PC-9 (cell line): ENCODE measurements at places on chromosomes 5 and 9. TPM values are rescaled to one million over a fixed set of nuclear protein-coding genes. Genes with fewer than 3 reads are reported as not detected.

GRCh38 chr9:109588415-109588814 lies 90.3 kb upstream of the PTPN3 start:
- H3K4me3 ChIP-seq, result no peak overlapping the region

- peak within 1 kb of the TSS; percentile 65 for H3K4me3 ChIP-seq
- H3K27ac ChIP-seq, result peak within 1 kb of the TSS; percentile 99
- peak; percentile 37 for DNase-seq
- H3K36me3 ChIP-seq, result no peaks in the 10 kb centered on the region
- H3K4me1 ChIP-seq, result peaks cover 62% of the 10 kb centered on the region
Measured at GRCh38 chr9:110579034-110579861, at the start of gene SVEP1. Gene SVEP1, minus strand, starts transcription at chr9:110579741. Its CDS starts 198 bp downstream, at chr9:110579543.

DNA sequence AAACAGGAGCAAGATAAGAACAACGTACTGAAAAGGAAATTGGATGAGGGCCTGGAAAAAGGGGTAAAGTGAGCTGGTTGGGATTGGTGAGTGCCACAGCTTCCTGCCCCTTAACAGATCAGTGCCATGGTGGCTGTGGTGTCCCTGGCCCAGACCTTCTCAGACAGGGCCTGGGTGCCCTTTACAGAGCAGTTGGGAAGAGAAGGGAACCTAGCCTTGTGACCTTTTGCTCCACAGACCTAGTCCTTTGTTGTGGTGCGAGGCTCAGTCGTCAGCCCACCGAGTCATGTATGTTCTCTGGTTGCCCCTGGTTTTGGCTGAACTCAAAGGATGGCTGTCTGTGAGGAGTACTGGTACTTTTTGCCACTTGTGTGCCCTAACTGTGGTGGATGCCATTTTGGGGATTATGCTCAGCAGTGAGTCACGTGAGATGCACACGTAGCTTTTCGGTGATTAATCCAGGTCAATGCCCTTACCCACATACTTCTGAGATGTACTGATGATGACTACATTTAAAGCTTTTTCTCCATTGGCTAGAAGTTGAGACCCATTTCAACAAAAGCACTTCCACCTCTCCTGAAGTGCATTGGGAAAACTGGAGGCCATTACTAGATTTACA lies 48.4 kb downstream of the EXOSC2 start:
- peaks cover 7% of the 10 kb centered on the region for H3K4me1 ChIP-seq
- H3K27me3 ChIP-seq, result no peaks in the 10 kb centered on the region
- no peak overlapping the region for H3K4me3 ChIP-seq
- H3K27ac ChIP-seq, result no peak overlapping the region
- H3K36me3 ChIP-seq, result no peaks in the 10 kb centered on the region
- no peak for DNase-seq

- DNase-seq, result no peak
- H3K4me3 ChIP-seq, result no peak overlapping the region
- H3K36me3 ChIP-seq, result no peaks in the 10 kb centered on the region
- no peak overlapping the region for H3K27ac ChIP-seq
- no peaks in the 10 kb centered on the region for H3K27me3 ChIP-seq
Measured at GRCh38 chr5:106959387-106959786, 711.4 kb downstream of the EFNA5 start.

DNA sequence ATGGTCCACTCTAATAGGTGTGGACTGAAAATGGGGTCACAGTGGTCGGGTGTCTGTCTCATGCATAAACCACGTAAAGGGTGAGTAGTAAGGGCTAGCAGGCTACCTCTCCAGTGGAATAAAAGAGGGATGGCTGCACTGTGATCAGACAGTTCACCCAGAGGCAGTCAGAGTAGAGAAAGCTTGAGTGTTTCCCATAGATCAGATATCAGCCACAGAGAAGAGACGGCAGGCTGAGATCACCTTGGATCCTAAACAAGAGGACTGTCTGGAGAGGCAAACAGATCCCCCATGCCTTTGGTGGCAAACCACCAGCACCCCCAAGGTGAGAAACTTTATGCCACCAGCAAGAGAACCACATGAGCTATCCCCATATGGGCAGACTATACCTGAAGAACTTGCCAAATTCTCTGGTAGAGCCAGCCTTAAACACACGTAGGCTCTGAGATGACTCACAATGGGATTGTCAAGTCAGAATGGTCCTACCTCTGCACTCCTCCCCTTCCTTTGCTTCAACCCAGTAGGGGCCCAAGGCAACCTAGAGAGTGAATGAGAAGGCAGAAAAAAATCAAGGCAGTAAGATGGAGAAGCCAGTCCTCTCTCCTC lies 205.2 kb upstream of the MAP3K1 start:
- peaks cover 15% of the 10 kb centered on the region; the same call in 1 of the 2 replicates for H3K4me1 ChIP-seq
- no peaks in the 10 kb centered on the region for H3K27me3 ChIP-seq
- no peak overlapping the region for H3K27ac ChIP-seq
- H3K36me3 ChIP-seq, result no peaks in the 10 kb centered on the region

GRCh38 chr5:133756036-133756435 lies 143.7 kb upstream of the FSTL4 start:
- DNase-seq, result no peak
- no peaks in the 10 kb centered on the region for H3K36me3 ChIP-seq
- H3K27me3 ChIP-seq, result no peaks in the 10 kb centered on the region

DNA sequence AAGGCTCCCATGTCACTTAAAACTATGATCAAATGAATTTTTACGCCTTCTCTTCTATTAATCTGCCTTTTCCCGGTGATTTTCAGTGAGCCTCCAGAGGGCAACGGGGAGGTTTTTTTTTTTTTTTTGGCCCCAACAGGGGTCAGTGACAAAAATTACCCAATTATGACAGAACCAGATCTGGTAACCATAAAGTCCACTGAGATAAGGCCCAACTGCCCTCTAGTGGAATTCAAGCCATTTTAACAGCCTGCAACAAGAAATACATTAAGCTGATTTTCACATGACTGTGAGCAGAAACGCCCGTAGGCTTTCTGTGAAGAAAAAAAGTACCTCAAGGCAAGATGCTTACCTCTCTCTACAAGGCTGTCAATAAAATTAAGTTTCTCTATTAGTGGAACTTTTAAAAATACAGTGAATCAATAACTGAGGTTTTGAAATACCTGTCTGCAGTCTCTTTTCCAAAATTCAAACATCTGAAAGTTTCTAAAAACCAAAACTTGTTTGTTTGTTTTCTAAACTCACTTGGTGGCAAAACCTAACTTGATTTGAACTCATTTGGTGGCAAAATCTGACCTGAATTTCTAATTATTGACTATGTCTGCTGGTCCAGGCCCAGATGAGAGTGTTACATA lies 49.7 kb upstream of the FST start:
- no peaks in the 10 kb centered on the region for H3K4me1 ChIP-seq
- no peak for DNase-seq
- H3K4me3 ChIP-seq, result no peak overlapping the region
- H3K36me3 ChIP-seq, result no peaks in the 10 kb centered on the region
- H3K27me3 ChIP-seq, result no peaks in the 10 kb centered on the region
- H3K27ac ChIP-seq, result no peak overlapping the region

GRCh38 chr5:159581502-159582249 lies 251.4 kb upstream of the IL12B start:
- no peaks in the 10 kb centered on the region for H3K36me3 ChIP-seq
- H3K27ac ChIP-seq, result peak overlapping the region; percentile 98
- DNase-seq, result peak; percentile 92
- H3K27me3 ChIP-seq, result no peaks in the 10 kb centered on the region
- H3K4me3 ChIP-seq, result no peak overlapping the region

DNA sequence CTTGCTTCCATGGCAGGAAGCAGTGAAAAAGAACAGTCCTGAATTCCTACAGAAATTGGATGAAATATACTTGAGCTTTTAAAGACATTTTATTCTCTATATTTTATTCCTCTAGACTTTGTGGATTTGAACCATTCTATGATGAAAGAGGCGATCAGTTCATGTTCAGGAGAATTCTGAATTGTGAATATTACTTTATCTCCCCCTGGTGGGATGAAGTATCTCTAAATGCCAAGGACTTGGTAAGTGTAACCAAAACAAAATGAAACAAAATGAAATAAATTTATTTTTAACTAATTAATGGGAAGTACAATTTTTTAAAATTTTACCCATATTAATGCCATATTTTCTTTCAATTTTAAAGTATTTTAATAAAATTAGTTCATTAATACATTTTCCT lies 34.1 kb downstream of the STARD4 start:
- H3K27me3 ChIP-seq, result no peaks in the 10 kb centered on the region
- no peak overlapping the region for H3K4me3 ChIP-seq
- no peak for DNase-seq
- no peaks in the 10 kb centered on the region for H3K36me3 ChIP-seq

DNA sequence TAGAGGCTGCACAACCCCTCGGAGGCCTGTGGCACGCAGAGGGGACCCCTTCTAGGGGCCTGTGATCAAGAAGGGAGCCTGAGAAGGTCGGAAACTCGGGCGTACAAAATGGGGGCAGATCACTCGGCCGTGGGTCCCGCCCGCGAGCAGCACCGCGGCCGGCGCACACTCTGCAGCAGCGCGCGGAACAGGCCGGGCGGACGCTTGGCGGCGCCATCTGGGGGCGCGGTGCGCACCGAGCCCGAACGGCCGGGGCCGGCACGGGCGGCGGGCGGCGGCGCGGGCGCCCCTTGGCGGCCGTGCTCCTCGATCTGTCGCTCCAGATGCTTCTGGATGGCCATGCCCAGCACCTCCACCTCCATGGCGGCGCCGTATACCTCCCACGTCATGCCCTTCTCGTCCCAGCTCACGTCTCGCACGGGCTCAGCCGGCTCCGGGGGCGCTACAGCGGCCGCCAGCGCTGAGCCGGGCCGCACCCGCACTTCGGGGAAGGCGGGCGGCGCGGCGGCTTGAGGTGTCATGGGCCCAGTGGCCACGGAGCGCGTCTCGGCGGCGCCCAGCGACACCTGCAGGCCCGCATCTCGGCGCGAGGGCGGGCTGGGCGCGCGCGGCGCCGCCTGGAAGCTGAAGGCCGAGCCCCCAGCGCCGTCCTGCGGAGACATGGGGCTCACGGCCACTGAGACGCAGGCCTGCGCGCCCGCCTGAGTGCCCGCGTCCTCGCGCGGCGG lies 13.1 kb downstream of the GPRIN1 start:
- H3K4me1 ChIP-seq, result no peaks in the 10 kb centered on the region
- H3K27ac ChIP-seq, result no peak overlapping the region

DNA sequence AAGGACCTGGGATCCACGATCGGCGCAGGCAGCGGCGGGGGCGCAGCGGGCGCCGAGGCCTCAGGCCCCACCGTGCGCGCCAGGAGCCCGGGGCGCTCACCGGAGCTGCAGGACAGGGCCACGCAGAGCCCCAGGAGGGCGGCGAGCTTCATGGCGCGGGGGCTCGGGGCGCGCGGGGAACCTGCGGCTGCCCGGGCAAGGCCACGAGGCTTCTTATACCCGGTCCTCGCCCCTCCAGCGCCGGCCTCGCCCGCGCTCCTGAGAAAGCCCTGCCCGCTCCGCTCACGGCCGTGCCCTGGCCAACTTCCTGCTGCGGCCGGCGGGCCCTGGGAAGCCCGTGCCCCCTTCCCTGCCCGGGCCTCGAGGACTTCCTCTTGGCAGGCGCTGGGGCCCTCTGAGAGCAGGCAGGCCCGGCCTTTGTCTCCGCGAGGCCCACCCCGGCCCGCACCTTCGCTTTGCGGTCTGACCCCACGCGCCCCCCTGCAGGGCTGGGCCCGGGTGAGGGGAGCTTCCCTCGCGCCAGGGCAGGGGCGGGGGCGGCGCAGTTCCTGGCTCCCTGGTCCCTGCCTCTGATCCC lies at the start of gene SCGB3A1:
SCGB3A1 (minus strand) TSS at position 189 of the 577 bp plus-strand sequence; CDS start at position 152, 37 bp downstream.
- no peaks in the 10 kb centered on the region for H3K4me1 ChIP-seq
- H3K27ac ChIP-seq, result no peak within 1 kb of the TSS
- peaks cover 22% of the 10 kb centered on the region for H3K27me3 ChIP-seq
- H3K4me3 ChIP-seq, result no peak within 1 kb of the TSS
- no peaks in the 10 kb centered on the region for H3K36me3 ChIP-seq
- no peak for DNase-seq

DNA sequence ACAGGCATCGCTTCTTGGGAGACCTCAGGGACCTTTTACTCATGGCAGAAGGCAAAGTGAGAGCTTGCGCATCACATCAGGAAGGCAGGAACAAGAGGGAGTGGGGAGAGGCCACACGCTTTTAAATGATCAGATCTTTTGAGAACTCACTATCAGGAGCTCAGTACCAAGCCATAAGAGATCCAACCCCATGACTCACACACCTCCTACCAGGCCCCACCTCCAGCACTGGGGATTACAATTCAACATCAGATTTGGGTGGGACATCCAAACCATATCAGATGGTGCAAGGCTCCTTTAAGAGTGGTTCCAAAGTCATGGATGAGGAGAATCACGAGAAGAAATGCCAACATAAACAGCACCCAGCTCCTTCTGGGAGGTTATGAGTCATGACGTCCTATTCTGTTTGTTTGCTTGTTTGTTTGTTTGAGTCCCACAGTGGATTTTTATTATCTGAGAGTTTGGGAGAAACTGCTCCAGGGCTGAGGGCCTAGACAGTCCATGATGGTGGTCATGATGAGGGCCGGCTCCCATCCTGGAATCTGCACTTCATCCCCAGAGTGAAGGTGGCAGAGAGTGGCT lies 453.5 kb downstream of the GADD45G start:
- H3K4me3 ChIP-seq, result no peak overlapping the region
- peaks cover 26% of the 10 kb centered on the region for H3K27me3 ChIP-seq
- no peaks in the 10 kb centered on the region for H3K36me3 ChIP-seq
- DNase-seq, result no peak
- H3K27ac ChIP-seq, result no peak overlapping the region

DNA sequence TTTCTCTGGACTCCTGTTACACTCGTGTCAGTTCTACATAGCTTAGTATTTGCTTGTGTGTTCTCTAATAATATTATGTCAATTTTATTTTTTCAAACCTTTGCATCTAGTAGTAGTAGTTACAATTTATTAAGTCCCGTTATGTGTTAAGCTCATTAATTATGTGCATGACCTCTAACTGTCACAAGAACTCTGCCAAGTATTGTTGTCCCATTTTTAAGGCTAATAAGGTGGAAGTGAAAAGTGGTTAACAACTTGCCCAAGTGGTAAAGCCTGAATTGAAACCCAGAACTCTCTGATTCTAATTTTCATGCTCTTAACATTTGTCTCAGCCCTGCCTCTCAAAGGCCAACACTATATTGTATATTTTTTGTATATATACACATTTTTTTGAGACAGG lies 221.6 kb downstream of the DMRT2 start:
- DNase-seq, result no peak
- H3K4me3 ChIP-seq, result no peak overlapping the region
- no peaks in the 10 kb centered on the region for H3K36me3 ChIP-seq

DNA sequence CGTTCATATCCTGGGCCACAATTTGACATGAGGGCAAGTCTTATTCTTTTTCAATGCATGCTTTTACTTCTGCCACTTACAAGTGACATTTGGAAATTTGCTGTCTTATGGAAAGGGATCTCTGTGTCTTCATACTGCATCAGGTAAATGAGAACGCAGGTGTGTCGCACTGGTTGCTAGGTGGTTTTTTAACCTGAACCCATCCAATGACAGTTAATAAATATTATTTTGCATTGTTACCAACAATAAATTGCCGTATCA lies 1.1 kb downstream of the ADAMTS16 start:
- no peak overlapping the region for H3K27ac ChIP-seq
- no peaks in the 10 kb centered on the region for H3K27me3 ChIP-seq
- no peak overlapping the region for H3K4me3 ChIP-seq
- no peaks in the 10 kb centered on the region for H3K36me3 ChIP-seq

GRCh38 chr5:126793097-126793496 lies 16.2 kb downstream of the LMNB1 start:
- H3K4me1 ChIP-seq, result no peaks in the 10 kb centered on the region
- no peaks in the 10 kb centered on the region for H3K36me3 ChIP-seq
- no peaks in the 10 kb centered on the region for H3K27me3 ChIP-seq
- H3K27ac ChIP-seq, result no peak overlapping the region
- no peak overlapping the region for H3K4me3 ChIP-seq
- no peak for DNase-seq

GPR151 gene
- not detected in 2 replicates for total RNA-seq

WNK2 gene
- 44.6 and 61.3 TPM in 2 replicates for total RNA-seq

PELO gene
- 19.8 and 21.5 TPM in 2 replicates for total RNA-seq

TBC1D2 gene
- total RNA-seq, result 42.9 and 44.7 TPM in 2 replicates

RLN2 gene
- 1.2 and 2.9 TPM in 2 replicates for total RNA-seq

PCDHGC3 gene
- 0.50 and 0.53 TPM in 2 replicates for total RNA-seq

NSG2 gene
- total RNA-seq, result not detected in 2 replicates
